ENCODE measurements at places on chromosomes 6 and 20.

- no peaks in the 10 kb centered on the region for H3K36me3 ChIP-seq
- H3K4me3 ChIP-seq = no peak overlapping the region
- no peaks in the 10 kb centered on the region for H3K27me3 ChIP-seq
- no peak for DNase-seq
- no peak overlapping the region for H3K27ac ChIP-seq
Measured at GRCh38 chr20:59770270-59770669, 163.2 kb downstream of the SYCP2 start.

GRCh38 chr6:10373642-10374359 is 41.1 kb downstream of the TFAP2A start:
- H3K27ac ChIP-seq = peak overlapping the region; percentile 74
- no peaks in the 10 kb centered on the region for H3K36me3 ChIP-seq
- no peaks in the 10 kb centered on the region for H3K27me3 ChIP-seq
- DNase-seq = no peak

DNA sequence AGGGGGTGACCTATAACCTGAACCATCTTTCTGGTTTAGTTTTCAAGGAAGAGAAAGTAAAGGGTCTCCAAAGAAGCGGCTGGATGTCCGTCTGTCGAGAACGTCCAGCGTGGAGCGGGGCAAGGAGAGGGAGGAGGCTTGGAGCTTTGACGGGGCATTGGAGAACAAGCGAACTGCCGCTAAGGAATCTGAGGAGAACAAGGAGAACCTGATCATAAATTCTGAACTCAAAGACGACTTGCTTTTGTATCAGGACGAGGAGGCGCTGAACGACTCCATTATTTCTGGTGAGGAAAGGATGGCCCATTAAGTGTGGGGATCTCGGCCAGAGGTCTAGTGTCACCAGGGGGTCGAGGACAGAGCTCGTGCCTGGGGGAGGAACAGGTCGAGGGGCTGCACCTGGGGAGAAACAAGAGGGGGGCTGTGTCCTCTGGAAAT is 159.2 kb downstream of the SYCP2 start:
- H3K27ac ChIP-seq = no peak overlapping the region
- H3K27me3 ChIP-seq = no peaks in the 10 kb centered on the region
- H3K36me3 ChIP-seq = no peaks in the 10 kb centered on the region

GRCh38 chr6:150592377-150592995 is 7.2 kb upstream of the PLEKHG1 start:
- no peaks in the 10 kb centered on the region for H3K36me3 ChIP-seq
- no peak overlapping the region for H3K4me3 ChIP-seq
- H3K4me1 ChIP-seq = no peaks in the 10 kb centered on the region
- no peak overlapping the region for H3K27ac ChIP-seq
- DNase-seq = no peak
- H3K27me3 ChIP-seq = peaks cover 23% of the 10 kb centered on the region

DNA sequence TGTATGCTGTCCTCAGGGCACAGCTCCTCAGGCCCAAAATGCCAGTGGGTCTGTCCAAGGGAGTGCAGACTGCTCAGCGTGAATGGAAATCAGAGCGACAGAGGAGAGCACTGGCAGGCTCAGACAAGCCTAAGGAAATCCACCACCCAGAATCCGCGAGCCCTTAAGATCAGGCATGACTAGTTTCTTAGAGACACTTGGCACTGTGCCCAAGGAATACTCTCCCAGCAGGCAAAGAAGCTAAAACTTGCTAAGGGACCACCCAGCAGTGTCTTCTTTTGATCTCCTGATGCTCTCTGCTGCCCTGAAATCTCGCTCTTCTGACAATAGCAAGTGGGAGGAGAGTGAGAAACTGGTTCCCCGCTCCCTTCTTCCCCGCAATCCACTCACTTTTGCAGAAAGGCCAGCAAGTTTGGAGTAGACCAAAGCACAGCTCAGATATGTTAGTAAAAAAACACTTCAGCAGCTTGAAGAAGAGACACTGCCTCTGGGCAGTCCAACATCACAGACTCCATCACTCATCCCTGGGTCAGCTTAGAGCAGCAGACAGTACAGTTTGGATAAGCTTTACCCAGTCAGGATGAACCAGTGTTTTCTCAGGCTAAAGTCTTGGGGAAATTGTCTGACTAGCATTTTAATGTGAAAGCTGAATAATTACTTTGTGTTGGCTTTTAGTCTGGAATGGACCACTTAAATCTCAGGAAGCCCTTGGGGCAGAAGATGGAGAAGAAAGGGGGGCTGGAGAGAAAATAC is 32.4 kb downstream of the TRAF3IP2 start:
- H3K27me3 ChIP-seq = no peaks in the 10 kb centered on the region
- no peak overlapping the region for H3K4me3 ChIP-seq
- H3K36me3 ChIP-seq = peaks cover 68% of the 10 kb centered on the region
- peak overlapping the region; percentile 84 for H3K27ac ChIP-seq
- peaks cover 77% of the 10 kb centered on the region for H3K4me1 ChIP-seq

GRCh38 chr6:68679399-68679798 is 44.3 kb downstream of the ADGRB3 start:
- no peak overlapping the region for H3K4me3 ChIP-seq
- H3K27ac ChIP-seq = no peak overlapping the region
- 0 out of 2 replicates have a peak, but pooled peaks cover 2% of the 10 kb centered on the region for H3K27me3 ChIP-seq
- no peaks in the 10 kb centered on the region for H3K36me3 ChIP-seq

DNA sequence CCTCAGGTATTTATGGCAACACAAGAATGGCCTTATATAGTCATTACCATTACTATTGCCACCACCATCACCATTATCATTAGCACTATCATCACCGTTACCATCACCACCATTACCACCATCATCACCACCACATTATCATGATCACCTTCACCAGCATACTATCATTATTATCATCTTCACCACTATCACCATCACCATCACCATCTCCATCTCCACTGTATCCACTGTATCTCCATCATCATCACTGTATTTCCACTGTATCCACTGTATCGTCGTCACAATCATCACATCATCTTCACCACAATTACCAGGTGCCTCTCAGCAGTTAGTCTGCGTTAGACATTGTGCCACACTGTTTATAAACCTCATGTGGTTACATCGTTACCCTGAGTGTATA is 45.3 kb downstream of the GGTLC1 start:
- H3K4me3 ChIP-seq = no peak overlapping the region
- H3K36me3 ChIP-seq = no peaks in the 10 kb centered on the region
- no peak overlapping the region for H3K27ac ChIP-seq
- no peaks in the 10 kb centered on the region for H3K4me1 ChIP-seq
- no peak for DNase-seq

- H3K27me3 ChIP-seq = no peaks in the 10 kb centered on the region
- no peak for DNase-seq
- no peak overlapping the region for H3K4me3 ChIP-seq
- H3K36me3 ChIP-seq = no peaks in the 10 kb centered on the region
- H3K4me1 ChIP-seq = peaks cover 16% of the 10 kb centered on the region
Measured at GRCh38 chr20:58871533-58872102, 19.1 kb downstream of the GNAS start.

DNA sequence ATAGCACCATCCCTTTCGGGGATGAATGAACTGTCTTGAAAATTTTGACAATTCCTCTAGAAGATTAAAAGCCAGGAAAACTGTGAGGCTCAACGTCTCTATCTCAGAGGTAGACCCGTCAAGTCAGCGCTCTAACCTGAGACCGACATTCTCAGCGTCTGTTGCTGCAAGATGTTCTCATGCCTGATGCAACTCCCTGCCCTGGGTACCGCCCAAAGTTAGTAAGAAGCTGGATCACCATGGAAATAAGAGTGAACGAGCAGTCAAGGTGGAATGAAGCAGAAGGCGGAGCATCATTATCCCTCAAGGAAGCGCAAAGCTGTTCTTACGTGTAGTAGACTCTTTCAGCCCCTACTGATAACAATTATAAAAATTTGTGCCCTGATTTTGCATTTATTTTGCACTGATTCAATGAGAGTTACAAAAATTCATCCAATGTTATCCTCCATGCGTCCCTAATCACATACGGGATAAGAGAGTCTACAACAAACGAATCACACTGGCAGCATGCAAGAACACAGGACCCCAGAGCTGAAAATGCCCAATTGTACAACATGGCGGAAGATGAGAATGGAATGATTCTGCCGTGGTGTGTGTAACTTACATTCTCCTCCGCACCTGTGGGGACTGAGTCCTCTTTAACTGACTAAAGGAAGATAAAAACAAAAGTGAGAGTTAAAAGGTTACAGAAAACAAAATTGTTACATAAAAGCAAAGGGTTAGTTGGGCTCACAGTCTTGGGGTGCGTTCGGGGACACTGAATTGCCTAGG is 95.4 kb downstream of the BCAS1 start:
- H3K4me3 ChIP-seq = no peak overlapping the region
- no peaks in the 10 kb centered on the region for H3K4me1 ChIP-seq
- DNase-seq = no peak
- H3K36me3 ChIP-seq = no peaks in the 10 kb centered on the region
- H3K27ac ChIP-seq = no peak overlapping the region

GRCh38 chr6:51468704-51469103 is 618.7 kb downstream of the PKHD1 start:
- H3K27ac ChIP-seq = no peak overlapping the region
- DNase-seq = no peak
- no peaks in the 10 kb centered on the region for H3K36me3 ChIP-seq

DNA sequence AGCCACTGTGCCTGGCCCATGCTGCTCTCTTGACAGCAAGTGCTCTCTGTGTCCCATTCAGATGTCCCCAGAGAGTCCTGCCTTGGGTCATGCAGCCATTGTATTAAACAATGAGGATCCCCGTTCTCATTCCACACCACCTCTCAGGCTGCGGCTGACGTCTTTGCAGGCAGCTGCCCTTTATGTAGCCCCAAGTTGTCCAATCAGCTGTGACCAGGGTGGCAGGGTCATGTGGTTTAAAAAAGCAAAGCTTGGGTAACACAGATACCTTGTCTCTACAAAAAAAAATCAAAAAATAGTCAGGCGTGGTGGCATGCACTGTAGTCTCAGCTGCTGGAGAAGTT is 13.2 kb downstream of the GCNT2 start:
- H3K27ac ChIP-seq = no peak overlapping the region
- peaks cover 32% of the 10 kb centered on the region for H3K36me3 ChIP-seq
- H3K4me1 ChIP-seq = peaks cover 14% of the 10 kb centered on the region
- no peaks in the 10 kb centered on the region for H3K27me3 ChIP-seq
- no peak for DNase-seq

DNA sequence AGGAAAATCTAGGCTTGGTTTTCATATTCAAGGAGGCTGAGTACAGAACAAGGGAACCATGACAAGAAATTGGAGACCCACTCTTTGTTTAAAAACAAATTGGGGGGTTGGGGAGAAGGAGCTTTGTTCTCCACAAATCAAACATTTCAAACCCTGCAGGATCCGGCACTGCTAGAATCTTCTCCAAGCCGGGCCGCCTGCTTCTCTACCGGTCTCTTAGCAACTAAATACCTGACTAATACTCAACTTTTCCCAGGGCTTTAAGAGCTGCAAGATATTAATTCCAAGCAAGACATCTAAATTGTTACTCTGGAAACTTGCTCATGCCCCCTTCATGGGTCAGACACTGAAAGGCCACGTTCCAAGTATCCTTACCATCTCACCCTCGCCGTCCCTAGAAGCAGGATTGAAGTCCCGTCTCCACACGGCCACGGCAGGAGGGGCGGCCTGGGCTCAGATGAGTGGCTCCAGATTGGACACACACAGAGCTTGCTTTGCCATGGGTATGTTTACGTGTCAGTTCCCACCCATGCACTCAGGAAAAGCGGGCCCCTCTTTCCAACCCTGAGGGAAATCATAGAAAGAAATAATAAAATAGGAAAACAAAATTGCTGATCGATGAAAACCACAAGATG is 126.4 kb upstream of the CDH4 start:
- H3K4me3 ChIP-seq = no peak overlapping the region
- H3K27me3 ChIP-seq = no peaks in the 10 kb centered on the region
- H3K4me1 ChIP-seq = peaks cover 18% of the 10 kb centered on the region
- H3K36me3 ChIP-seq = no peaks in the 10 kb centered on the region
- H3K27ac ChIP-seq = no peak overlapping the region

DNA sequence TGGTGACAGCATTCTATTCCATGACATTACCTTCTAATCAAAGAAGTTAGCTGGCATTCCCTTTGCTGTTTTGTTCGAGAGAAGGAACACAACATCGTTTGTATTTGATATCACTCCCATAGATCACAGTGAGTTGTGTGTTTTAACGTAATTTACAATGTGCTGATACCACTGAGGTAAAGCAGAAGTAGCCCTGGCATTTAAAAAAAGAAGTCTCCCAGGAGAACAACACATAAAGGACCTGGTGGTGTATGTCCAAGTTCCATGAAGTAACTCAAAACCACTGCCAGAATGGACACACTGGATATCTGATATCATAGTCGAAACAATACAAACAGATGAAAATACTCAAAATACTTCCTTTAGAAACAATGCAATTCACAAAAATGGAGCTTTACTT is 351.7 kb downstream of the RNGTT start:
- no peaks in the 10 kb centered on the region for H3K36me3 ChIP-seq
- no peaks in the 10 kb centered on the region for H3K4me1 ChIP-seq
- H3K27me3 ChIP-seq = no peaks in the 10 kb centered on the region
- H3K4me3 ChIP-seq = no peak overlapping the region
- H3K27ac ChIP-seq = no peak overlapping the region

DNA sequence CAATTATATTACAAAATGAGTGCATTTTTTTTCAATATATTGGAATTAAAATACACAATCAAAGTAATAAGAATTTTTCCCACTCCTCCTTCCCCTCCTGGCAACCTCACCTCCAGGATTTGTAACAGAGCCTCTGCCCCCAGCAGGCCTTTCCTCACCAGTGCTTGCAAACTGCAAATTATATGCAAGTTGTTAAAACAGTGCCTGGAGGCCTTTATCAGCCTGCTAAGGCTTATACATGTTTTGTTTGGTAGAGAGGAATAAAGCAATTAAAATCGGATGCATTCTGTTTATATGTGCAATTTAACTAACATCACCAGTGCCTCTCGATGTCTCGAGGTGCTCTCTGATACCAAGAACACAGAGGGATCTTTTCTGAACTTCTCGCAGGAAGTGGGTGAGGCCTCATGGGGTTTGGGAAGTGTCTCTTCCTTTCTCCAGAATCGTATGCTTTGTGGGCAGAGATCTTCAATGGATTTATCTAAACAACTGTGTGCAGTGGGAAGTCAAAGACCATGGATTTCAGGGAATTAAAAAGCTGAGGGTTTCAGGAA is 186.8 kb downstream of the CDH26 start:
- H3K36me3 ChIP-seq = no peaks in the 10 kb centered on the region
- H3K4me1 ChIP-seq = no peaks in the 10 kb centered on the region
- H3K4me3 ChIP-seq = no peak overlapping the region
- 0 out of 2 replicates have a peak, but pooled peaks cover 3% of the 10 kb centered on the region for H3K27me3 ChIP-seq
- DNase-seq = no peak

- peaks cover 12% of the 10 kb centered on the region for H3K4me1 ChIP-seq
- H3K4me3 ChIP-seq = no peak overlapping the region
- DNase-seq = no peak
Measured at GRCh38 chr6:121764493-121764892, 329.0 kb downstream of the GJA1 start.

- no peaks in the 10 kb centered on the region for H3K27me3 ChIP-seq
- peaks cover 27% of the 10 kb centered on the region for H3K4me1 ChIP-seq
- no peak overlapping the region for H3K4me3 ChIP-seq
- no peak overlapping the region for H3K27ac ChIP-seq
Measured at GRCh38 chr6:136284909-136285308, 4.7 kb downstream of the BCLAF1 start.

- no peak for DNase-seq
- H3K4me3 ChIP-seq = no peak overlapping the region
- peaks cover 12% of the 10 kb centered on the region for H3K27me3 ChIP-seq
Measured at GRCh38 chr6:18562726-18563125, 175.6 kb downstream of the RNF144B start.

Measured in SJSA1 (cell line).